ENCODE measurements at places on chromosomes 3 and 15.

- DNase-seq: no peak
These were observed 31.9 kb downstream of the SLMAP start for GRCh38 chr3:57787867-57788623.

DNA sequence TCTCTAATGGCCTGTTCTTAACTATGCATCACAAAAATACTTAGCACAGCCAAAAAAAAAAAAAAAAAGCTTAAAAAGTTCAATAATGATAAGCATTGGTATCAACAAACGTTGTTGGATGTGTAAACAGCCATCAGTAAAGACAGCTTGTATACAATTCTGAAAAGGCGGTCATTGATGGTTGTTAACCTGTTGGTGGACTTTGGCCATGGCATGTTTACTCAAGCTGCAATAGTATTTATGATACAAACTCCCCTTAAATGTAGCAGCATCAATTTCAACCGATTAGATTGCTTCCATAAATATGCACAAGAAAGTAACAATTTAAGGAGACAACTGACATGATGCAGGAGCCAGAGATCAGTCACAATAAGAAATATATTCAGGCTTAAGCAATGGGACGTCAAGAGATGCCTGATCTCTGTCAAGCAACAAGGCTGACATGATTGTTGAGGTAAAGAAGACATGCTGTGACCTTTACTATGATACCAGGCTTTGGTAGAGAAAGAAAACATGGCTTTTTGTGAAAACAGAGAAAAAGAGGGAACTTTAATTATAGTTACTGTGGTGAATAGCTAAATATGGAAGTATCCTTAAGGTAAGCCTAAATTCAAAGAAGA, 14.2 kb upstream of the SLC7A14 start:
- DNase-seq: no peak

- DNase-seq: no peak
These were observed 51.2 kb upstream of the CGNL1 start for GRCh38 chr15:57324944-57325679.

GRCh38 chr3:160384639-160385318, 14.2 kb downstream of the IFT80 start:
- DNase-seq: no peak

DNA sequence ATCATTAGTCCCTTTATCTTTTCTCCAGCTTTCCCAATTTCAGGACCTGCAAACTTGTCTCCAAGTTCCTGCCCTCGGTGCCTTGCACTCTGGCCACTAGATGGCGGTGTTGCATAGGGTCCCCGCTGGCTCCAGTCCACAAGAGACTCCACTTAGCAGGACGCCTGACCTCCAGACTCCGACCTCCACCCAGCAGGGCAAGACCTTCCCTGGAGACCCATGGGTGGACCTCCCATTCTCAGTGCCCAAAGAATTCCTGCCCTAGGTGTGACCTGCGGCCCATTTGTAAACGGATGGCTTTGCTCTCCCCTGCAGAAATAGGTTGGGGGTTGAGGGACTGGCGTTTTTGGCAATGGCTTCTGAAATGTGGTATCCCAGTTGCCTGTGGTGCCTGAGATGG, 82.6 kb downstream of the LSM3 start:
- peak; percentile 68 for DNase-seq
